ENCODE measurements at places on chromosomes 13 and 19. TPM values are rescaled to one million over a fixed set of nuclear protein-coding genes. Genes with fewer than 3 reads are reported as not detected.

The AKT1S1 gene
- total RNA-seq: 3.1 TPM

The KLK5 gene
- not detected for total RNA-seq

The PSG6 gene
- total RNA-seq: not detected

The HIF3A gene
- 79.3 TPM for total RNA-seq

The DACH1 gene
- total RNA-seq: 6.8 TPM

The PLK5 gene
- not detected for total RNA-seq

The MUC16 gene
- not detected for total RNA-seq

The ATF5 gene
- 2.1 TPM for total RNA-seq

The ZFP14 gene
- 6.8 TPM for total RNA-seq

The NDUFA7 gene
- total RNA-seq: 21.4 TPM

The C19orf81 gene
- total RNA-seq: not detected

The PTH2 gene
- not detected for total RNA-seq

The MCEMP1 gene
- not detected for total RNA-seq

The APOC4 gene
- not detected for total RNA-seq

The PSG1 gene
- total RNA-seq: not detected

All from skeletal muscle tissue (tissue), 5 donors.